Neural crest cell (in vitro differentiated cells): ENCODE measurements at places on chromosomes 5 and 9. TPM values are rescaled to one million over a fixed set of nuclear protein-coding genes. Genes with fewer than 3 reads are reported as not detected.

The PLGRKT gene
- total RNA-seq = 24.2 and 24.6 TPM in 2 replicates

The ZNF454 gene
- total RNA-seq = 0.26 TPM in 1 of 2 replicates, not detected in the other

The AGTPBP1 gene
- 42.4 and 43.0 TPM in 2 replicates for total RNA-seq

The PCDHB16 gene
- total RNA-seq = 11.4 and 12.6 TPM in 2 replicates

The PFN3 gene
- total RNA-seq = not detected in 2 replicates

The TXNDC8 gene
- total RNA-seq = not detected in 2 replicates

GRCh38 chr9:14159440-14160216, 154.3 kb downstream of the NFIB start:
- DNase-seq = no peak

DNA sequence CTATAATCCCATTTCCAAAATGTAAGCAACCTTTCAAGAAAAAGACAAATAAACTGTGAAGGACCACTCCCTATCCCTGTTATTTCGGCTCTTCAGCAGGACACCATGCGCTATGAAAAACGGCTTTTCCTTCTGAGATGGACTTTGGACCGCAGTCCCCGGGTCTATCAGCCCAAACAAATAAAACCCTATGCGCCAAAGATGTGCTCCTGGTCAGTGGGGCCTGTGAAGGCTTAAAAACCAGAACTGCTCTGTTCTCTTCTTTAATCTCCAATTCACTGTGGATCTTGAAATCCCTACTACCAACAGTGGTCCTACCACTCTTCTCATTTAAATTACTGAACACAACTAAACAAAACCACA, 33.3 kb downstream of the RAPGEF1 start:
- no peak for DNase-seq

DNA sequence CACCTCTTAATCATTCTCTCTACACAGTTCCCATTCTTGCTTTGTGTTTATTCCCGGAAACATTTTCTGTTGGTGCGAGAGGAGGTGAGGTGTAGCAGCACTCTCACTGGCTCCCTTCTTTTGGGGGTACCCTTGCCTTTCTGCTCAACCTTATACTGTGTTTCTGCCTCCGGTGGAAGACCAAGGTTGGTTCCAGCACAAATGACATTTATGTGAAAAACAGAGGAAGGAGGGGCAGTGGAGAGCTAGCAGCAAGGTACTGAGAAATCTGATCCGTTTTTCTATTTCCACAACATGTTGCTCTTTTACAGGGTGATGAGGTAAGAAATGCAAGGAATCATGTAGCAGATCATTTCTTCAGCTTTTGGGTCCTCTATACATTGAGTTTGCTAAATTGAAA, 648.0 kb upstream of the DMAC1 start:
- no peak for DNase-seq

DNA sequence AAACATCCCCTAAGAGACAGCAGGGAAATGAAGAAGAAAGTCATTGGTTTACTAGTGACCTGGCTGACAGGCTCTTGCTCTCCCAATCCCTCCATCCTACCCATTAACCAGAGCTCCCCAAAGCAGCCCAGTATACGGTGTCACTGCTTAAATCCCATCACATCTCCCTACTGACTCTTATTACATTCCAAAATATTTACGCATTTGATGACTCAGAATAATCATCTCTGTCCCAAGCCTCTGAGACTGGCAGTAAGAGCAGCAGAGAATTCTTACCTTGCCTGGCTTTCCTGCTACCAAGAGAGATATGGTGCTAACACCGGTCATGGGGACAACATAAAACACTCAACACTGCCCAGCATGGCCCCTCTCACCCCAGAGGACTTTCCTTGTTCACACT, 20.2 kb upstream of the WHRN start:
- no peak for DNase-seq

- DNase-seq = no peak
These were observed 121.9 kb downstream of the CDH18 start for GRCh38 chr5:19866090-19866450.

GRCh38 chr9:88076286-88077070, 61.8 kb downstream of the SPATA31C2 start:
- DNase-seq = peak; percentile 61

DNA sequence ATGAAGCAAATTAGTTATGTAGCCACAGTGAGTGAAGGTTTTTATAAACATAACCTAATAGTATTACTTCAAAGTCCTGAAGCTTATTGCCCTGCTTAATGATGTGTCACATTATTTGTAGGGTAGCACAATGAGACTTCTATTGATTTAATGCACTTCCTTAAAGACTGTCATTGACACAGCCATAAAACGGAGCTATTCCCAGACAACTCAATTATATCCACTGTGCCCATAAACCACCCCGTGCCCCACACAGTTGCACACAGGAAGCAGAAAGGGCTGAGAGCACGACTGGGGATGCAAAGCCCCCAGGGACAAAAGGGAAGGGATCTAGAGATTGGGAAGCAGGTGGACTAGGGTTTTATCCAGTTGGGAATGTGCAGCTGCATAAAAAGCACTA, 37.0 kb downstream of the TRIM32 start:
- no peak for DNase-seq

- DNase-seq = no peak
These were observed 5.1 kb upstream of the AGXT2 start for GRCh38 chr5:35052838-35053237.

GRCh38 chr5:113212244-113212920, 222.4 kb downstream of the TSSK1B start:
- DNase-seq = no peak

DNA sequence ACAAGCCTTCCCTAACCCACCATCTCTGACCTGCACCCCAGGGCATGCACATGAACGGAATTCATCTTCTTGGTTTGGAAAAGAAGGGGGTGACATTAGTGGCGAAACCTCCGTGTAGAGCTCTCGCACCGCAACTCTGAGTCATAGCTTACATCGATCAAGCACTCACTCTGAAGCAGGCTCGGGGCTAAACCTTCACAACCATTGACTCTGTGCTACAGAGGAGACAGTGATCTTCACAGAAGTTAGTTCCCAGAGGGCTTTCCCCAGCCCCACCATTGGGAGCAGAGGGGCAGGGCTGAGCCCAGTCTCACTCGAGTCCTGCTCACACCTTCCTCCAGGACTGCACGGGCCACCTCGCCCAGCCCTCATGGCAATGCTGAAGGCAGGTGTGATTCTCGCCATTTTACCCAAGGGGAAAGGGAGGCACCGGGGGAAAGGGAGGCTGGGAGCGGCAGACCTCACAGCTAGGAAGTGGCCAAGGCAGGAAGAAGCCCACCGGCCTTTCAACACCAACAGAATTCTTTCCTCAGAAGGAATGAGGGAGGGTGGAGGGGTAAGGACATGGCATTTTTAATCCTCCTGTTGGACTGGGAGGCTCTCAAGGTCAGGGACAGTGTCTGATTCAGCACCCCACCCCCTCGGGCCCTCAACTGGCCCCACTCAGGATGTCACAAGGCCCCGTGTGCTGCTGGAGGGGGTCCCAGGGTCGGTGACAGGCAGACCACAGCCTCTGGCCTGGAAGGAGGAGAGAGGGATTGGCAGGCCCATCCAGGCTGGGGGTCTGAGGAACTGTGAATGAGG, 25.9 kb upstream of the IL17B start:
- DNase-seq = no peak
